ENCODE measurements at places on chromosomes 12 and 14.

GRCh38 chr12:106094304-106094703 lies 44.5 kb downstream of the NUAK1 start:
- DNase-seq: no peak

- no peak for DNase-seq
Observed at GRCh38 chr14:86532219-86532618, 1002.3 kb downstream of the FLRT2 start.

DNA sequence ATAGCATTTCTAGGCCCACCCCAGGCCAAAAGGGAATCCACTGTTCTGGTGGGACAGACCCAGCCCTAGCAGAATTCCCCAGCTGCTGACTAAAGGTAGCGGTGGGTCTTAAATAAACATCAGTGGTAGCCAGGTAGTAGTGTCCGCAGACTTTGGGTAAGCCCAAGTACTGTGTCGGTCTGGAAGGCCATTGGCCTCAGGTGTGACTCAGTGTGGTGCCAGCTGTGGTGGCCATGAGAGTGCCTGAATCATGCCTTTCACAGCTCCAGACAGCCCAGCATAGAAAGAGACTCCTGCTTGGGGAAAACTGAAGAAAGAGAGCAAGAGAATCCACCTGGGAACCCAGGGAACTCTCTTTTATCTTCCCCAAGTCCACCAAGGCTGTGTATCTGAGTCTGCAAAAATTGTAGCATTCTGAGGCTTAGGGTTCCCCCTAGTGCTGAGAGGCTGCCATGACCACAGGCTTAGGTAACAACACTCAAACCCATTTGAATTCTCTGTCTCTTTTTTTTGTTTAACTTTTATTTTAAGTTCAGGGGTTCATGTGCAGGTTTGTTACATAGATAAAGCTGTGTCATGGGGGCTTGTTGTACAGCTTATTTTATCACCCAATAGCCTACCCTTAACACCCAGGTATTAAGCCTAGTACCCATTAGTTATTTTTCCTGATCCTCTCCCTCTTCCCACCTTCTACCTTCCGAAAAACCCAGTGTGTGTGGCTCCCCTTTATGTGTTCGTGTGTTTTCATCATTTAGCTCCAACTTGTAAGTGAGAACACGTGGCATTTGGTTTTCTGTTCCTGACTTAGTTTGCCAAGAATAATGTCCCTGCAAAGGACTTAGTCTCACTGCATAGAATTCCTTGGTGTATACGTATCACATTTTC lies 16.7 kb upstream of the CD163L1 start:
- DNase-seq: peak; percentile 17

GRCh38 chr12:66280561-66280960 lies 21.7 kb upstream of the HELB start:
- DNase-seq: no peak

GRCh38 chr12:57185403-57185802 lies 31.2 kb upstream of the NXPH4 start:
- DNase-seq: no peak

DNA sequence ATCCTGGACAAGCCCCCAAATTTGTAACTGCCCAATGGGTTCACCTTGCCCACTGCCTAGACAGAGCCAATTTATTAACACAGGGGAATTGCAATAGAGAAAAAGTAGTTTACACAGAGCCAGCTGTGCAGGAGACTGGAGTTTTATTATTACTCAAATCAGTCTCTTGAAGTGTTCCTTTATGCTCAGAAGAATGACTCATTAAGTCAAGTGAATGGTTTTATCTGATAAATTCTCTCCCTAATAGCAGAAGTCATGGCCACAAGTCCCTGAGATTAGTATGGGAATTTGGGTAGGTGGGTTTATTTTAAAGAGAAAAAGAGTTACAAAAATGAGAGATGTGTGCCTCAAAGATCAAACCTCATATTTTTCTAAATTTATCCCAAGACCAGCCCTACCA lies 122.8 kb upstream of the NUDT4 start:
- DNase-seq: no peak

DNA sequence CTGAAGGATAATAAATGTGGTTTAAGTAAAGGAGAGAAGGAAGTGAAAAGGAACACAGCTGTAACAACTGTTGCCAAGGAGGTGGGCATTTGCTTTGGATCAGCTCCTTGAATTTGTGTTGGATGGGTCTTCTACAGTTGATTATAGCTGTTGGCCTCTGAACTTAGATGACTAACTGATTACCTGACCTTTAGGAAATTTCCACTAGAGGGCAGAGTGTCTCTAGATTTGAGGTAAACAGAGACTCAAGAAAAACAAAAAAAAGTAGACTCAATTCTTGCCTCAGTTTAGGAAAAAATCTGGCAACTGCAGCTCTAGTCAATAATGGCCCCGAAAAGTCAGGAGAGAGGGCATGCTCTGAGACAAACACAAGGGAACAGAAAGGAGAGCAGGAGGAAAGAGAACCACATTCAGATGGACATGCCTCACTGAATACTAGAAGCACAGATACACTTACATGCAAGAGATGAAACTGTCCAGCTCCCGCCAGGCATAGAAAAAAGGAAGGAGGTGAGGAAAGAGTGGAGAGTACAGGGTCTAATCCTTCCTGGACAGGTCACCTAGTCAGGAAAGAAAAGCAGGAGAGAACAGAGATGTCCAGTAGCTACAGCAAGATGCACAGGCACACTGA lies 20.6 kb downstream of the COX14 start:
- DNase-seq: no peak

DNA sequence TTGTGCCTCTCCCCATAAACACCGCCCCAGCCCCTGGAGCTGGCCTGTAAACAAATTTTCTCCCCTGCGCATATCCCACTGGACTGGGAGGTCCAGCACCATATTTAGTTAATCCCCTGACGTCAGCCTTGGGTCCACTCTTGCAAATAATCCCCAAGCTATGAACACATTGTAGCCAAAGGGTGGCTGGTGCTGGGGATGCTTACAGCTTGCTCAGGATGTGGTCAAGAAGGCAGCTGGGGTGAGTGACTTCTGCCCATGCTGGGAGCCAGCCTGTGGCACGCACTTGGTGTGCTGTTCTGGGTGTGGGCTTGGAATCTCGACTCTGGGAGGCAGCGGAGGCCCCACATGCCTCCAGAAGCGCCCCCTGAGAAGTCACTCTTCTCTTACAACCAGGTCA lies 32.1 kb downstream of the CMKLR1 start:
- DNase-seq: no peak

All from stimulated activated CD4-positive, alpha-beta T cell treated with anti-CD3 and anti-CD28 coated beads, Interleukin-12 subunit alpha, Interleukin-12 subunit beta, amount 100 ng/mL, for 24 hours (primary cell).